ENCODE measurements at places on chromosomes 1 and 21.
A peak's percentile ranks its signal among the peaks of the same experiment; 100 is the strongest.

- DNase-seq: no peak
Measured at GRCh38 chr1:70842562-70842961, 205.1 kb downstream of the PTGER3 start.

DNA sequence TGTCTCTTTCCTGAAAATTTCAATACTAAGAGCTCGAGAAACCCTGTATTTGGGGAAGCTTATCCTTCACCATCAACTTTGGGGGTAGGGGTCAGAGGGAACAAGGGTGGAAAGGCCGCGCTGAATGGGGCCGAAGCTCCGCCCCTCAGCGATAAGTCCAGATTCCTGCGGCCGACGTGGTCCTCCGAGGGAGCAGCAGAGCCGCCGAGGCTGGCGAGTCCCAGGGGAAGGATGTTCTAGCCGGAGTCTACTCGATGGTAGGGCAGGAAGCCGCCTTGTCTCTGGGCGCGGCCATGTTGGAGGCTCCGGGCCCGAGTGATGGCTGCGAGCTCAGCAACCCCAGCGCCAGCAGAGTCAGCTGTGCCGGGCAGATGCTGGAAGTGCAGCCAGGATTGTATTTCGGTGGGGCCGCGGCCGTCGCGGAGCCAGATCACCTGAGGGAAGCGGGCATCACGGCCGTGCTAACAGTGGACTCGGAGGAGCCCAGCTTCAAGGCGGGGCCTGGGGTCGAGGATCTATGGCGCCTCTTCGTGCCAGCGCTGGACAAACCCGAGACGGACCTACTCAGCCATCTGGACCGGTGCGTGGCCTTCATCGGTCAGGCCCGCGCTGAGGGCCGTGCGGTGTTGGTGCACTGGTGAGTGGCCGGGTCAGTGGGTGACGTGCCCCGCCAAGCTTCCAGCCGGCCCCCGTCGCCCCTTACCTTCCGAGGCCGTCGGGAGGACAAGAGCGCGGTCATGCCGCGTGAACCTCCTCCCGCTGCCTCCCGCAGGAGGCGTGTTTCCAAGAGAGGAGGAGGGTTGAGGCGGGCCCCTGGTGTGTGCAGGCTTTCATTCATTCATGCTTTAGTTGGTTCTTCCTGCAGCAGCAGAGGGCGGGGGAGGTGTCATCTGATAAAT lies at the start of gene DUSP12:
Gene DUSP12 (plus strand): TSS at position 278 of the 899 bp plus-strand sequence. CDS start 16 bp downstream, at position 294.
- DNase-seq: peak; percentile 96

DNA sequence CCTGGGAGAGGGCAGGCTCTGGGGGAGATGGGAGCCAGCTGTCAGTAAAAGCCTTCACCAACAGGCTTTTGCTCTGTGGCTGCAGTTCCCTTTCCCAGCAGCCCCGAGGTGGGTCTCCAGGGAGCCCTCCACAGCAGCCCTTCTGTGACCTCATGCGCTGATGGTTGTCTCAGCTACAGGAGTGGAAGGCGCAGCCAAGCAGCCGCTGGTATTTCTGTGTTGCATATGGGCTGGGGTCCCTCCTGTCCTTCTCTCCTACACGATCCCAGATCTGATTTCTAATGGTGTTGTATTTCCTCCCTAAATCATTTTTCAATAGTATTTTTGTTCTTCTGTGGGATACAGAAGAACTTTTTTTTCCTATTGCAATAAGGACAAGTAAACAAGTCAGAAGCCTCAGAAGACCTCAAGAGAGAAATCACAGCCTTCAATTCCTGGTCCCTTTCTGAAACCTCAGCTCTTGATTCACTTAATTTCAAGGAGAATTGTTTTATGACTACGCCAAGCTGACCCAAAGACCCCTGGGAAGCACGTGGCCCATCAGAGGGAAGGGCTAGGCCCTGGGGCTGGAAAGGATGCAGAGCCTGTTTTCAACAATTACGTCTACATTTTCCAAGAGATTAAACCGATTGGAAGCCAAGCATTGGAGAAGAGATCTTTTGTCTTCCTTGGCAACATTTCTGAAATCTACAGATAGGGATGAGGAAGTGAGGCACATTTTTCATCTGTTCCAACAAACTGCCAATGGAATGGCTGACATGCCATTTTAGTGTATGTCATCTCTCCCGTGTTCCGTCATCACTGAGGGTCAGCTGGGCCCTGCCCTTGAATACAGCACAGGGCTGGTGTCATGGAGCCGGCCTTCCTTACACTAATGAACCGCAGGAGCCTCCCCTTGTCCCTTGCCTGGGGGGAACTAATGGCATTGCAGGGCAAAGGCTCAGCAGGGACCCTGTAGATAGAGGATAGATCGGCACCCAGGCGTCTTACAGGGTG lies 42.0 kb upstream of the SCCPDH start:
- no peak for DNase-seq

GRCh38 chr1:73310797-73311381 lies 887.1 kb downstream of the LRRIQ3 start:
- no peak for DNase-seq

DNA sequence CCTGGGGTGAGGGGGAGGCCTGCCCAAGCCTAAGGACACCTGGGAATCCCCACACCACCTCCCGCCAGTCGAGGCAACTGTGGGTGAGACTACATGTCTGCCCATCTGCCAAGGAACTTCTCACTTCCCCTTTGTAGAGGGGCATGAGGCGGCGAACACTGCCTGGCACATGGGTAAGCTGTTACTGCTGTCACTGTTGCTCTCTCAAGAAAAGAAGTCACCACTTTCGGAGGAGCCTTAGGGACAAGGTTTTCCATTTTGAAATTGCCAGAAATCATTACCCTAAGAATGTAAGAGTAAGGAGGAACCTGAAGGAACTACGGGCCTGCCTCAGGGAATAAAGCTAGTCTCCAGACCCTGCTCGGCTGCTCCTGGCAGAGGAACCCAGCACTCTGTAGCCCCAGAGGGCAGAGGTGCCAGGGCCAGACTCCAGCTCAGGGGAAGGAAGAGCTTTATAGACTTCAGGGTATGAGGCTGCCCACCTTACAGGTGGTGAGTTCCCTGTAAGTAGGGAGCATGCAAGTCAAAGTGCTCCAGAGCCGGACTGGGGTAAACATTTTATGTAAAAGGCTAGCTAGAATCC lies 23.3 kb downstream of the SLC2A1 start:
- peak; percentile 79 for DNase-seq

DNA sequence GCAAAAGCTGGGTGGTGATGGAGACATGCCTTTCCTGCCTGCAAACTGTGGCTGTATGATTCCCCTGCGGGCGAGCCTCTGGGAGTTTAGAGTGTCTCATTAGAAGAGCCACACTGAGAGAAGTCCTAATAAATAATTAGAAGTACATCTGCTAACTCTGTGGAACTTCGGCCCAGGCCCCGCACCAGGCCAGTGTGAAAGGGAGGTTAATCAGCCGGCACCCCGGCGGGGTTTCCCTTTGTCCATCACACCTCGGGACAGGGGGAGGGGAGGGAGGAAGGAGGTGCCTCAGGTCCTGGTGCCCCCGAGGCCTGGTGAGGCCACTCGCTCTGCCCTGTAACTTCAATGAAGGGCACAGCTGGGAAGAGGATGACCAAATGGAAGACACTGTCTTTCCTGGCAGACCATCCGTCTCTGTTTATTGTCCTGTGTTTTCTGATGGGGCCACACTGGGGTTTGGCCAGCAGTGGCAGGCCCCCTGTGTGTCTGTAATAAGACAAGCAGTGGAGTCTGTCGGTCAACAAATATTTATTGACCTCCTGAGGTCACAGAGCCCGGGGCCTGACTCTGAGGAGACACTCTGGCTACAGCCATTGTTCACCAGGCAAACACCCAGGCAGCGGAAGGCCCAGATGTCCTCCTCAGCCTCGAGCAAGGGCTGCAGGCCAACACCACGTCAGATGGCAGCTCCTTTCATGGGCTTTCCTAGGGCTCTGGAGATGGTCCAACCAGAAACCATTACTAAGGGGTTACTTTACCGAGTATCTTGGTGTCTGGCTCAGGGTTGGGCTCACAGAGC lies 267.5 kb upstream of the RAB4A start:
- no peak for DNase-seq

- DNase-seq: no peak
Measured at GRCh38 chr1:7006996-7007871, 222.0 kb downstream of the CAMTA1 start.

- no peak for DNase-seq
Measured at GRCh38 chr21:26977746-26978145, 10.9 kb upstream of the ADAMTS5 start.

DNA sequence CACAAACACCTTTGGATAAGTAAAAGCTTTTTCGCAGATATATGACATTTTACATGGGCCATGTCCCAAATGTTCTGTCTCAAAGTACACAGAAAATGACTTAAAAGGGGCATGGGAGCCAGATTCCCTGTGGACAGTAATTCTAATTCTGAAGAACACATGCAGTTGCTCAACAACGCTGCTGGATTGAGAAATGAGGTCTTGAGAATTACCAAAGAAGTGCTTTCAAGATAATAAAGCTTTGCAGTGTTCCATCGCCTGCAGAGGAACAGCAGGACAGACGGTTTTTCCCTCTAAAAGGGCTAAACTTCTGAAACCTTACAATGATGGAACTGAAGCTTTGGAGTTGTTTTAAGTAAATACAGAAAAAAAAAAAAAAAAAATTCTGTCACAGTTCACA lies 55.3 kb upstream of the HSPA13 start:
- no peak for DNase-seq

GRCh38 chr1:98906361-98906760 lies 98.3 kb downstream of the PLPPR5 start:
- no peak for DNase-seq

GRCh38 chr1:23563003-23563402 lies 3.7 kb upstream of the ID3 start:
- no peak for DNase-seq

DNA sequence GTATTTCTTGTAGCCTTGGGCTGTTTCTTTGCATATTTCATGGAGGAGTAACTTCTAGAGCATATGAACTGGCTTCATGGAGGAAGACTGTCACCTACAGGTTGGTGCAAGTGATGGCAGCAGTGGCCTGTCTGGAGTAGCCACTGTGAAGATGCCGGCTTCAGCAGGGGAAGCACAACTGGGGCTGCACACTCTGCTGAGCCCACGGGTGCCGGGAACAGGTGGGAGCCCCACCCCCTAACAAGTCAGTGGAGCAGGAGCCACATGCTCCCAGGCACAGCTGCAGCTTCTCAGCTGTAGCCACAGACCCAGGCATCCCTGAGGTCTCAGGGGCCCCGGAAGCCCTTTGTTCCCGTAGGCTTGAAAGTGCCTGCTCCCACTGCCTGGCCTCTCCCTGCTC lies 43.2 kb upstream of the C1orf185 start:
- no peak for DNase-seq

DNA sequence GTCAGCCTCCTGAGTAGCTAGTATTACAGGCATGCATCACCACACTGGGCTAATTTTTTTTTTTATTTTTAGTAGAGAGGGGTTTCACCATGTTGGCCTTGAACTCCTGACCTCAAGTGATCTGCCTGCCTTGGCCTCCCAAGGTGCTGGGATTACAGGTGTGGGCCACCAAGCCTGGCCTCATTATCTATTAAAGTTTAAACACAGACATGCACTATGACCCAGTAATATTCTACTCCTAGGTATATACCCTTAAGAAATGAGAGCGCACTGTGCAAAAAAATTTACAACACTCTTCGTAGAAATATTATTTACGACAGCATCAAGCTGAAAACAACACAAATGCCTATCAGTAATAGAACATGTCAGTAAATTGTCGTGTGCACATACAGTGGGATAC lies 18.6 kb upstream of the SH2D1B start:
- no peak for DNase-seq

GRCh38 chr1:226743259-226743658 lies 4.2 kb upstream of the ITPKB start:
- DNase-seq: no peak

- no peak for DNase-seq
Measured at GRCh38 chr1:56309065-56309464, 270.3 kb downstream of the PLPP3 start.

Data from suprapubic skin (tissue), 4 donors.